H1 (cell line): ENCODE measurements at places on chromosomes 1 and 21. TPM values are rescaled to one million over a fixed set of nuclear protein-coding genes. Genes with fewer than 3 reads are reported as not detected.
A peak's percentile ranks its signal among the peaks of the same experiment; 100 is the strongest.

DNA sequence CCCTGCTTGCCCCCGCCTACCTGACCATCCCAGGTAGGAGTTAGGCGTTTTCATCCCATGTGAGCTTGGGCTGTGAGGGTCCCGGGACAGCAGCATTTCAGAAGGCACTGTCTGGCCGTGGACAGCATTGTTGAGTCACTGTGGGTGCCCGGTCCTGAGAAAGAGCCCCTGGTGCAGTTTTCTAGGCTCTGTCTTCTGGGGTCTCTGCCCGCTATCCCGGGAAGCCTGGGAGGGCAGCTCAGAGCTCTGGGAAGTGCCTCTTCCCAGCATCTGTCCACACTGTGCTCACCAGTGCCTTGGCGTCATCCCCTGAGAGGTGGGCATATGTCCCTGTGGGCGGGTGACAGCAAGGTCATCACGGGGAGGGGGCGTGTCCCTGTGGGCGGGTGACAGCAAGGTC lies 11.4 kb upstream of the ZNF669 start:
- no peak for DNase-seq

DNA sequence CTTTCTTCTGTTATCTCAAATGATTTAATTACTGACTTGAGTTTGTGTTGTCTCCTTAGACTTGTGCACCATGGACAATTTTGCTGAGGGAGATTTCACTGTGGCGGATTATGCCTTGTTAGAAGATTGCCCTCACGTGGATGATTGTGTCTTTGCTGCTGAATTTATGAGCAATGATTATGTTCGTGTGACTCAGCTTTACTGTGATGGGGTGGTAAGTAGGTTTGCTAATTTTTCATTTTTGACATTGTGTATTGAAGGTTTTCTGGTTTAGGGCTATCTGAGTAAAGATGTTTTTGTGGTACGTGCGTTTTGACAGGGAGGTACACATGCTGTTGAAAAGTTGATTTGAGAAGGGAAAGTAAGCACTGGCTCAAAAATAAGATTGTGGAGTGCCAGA lies 14.1 kb downstream of the TTC3 start:
- DNase-seq: no peak

- no peak for DNase-seq
Observed at GRCh38 chr1:27284425-27285273, 37.3 kb upstream of the TMEM222 start.

Gene SLC26A9
- polyA plus RNA-seq: 0.03 TPM in 1 of 2 replicates, not detected in the other

Gene SLC6A17
- 0.08 and 0.15 TPM in 2 replicates for polyA plus RNA-seq

GRCh38 chr1:118073648-118074435 lies 111.2 kb downstream of the SPAG17 start:
- DNase-seq: no peak

DNA sequence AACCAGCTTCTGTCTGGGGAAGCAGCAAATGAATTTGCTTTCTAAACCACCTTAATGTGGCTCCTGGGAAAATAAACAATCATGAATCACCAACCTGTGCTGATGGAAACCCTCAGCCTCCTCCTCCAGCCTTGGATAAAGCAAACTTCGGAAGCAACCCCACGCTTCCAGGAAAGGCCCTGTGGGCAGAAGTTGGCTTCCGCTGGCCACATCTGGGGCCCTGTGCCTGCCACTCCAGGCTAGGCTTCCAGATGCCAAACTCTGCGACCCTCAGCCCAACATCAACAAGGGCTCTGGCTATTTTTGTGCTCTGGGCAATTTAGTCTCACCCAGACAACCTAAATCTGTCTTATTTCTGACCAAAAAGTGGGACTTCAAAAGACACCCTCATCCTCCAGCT lies 6.2 kb upstream of the OXCT2 start:
- no peak for DNase-seq

DNA sequence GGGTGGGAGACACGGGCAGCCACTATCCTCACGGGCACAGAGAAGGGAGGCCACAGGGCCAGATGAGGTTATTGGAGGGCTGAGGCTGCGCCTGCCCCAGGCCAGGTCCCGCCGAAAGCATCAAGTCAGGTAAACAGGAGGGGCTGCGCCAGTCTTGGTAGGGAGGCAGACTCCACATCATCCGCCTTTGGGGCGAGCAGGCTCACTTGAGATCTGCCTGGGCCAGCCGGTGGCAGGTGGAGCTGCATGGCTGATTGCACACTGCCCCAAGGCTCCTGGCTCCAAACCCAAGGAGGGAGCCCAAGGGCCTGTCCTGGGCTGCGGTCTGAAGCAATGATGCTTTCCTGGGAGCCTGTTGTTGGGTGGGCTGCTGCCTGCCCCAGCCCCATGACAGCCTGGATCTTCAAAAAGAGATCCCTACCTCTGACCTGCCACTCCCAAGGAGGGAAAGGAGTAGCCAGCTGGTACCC lies 4.6 kb downstream of the SMIM1 start:
- no peak for DNase-seq

DNA sequence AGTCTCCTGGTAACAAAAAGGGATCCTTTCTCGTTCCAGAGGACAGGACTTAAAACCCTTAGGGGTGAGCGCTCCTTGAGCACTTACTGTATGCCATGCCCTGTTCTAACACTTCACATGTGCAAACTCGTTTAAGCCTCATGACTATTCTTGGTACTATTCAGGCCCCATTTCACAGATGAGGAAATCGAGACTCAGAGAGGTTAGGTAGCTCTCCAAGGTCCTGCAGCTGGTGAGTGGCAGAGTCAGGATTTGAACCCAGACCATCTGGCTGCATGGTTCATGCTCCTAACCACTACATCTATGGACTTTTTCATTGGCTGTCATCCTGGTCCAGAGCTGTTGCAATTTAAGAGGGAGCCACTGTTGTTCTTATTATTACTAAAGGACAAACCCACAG lies 46.7 kb upstream of the WNT4 start:
- no peak for DNase-seq

Gene NBPF8
- polyA plus RNA-seq: 0.67 and 1.5 TPM in 2 replicates

Gene S100A3
- 0.26 and 0.77 TPM in 2 replicates for polyA plus RNA-seq

- peak; percentile 26 for DNase-seq
Observed at GRCh38 chr1:39184354-39184818, 20.1 kb upstream of the MACF1 start.

GRCh38 chr1:42170779-42171621 lies 6.5 kb upstream of the GUCA2A start:
- DNase-seq: no peak

Gene APP
- polyA plus RNA-seq: 365 and 375 TPM in 2 replicates

Gene TTLL10
- 1.1 and 2.0 TPM in 2 replicates for polyA plus RNA-seq

Gene RC3H1
- polyA plus RNA-seq: 5.1 and 7.4 TPM in 2 replicates

DNA sequence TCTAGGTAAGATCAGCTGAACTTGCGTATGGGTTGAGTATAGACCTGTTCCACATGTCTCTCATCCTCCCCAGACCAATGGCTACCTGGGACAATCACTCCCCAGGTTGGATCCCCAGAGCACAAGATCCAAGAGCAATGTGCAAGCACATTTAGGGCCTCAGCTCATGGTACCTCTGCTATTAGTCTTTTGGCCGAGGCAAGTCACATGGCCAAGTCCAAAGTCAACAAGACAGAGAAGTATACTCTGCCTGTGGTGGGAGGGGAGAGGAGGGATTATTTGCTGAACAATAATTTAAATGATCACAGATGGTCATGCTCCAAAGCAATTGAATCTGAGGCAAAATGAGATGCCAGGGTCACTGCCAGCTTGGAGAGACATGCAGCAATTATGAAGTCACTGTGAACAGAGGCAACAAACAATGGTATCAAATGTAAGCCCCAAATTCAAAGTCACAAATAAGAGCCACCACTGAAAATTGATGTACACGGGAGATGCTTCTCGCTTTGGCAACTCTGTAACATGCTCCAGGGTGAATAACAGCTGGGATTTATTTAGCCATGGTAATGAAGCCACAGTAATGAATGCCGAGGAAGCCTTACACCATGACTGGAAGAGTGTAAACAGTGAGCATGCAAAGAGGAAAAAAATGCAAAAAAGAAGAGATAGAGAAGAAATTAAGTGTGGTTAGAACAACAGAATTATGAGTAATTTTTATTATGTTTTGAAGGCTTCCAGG lies 149.1 kb downstream of the ZNF281 start:
- DNase-seq: no peak

- DNase-seq: no peak
Observed at GRCh38 chr1:26666855-26667254, 29.0 kb upstream of the ARID1A start.

DNA sequence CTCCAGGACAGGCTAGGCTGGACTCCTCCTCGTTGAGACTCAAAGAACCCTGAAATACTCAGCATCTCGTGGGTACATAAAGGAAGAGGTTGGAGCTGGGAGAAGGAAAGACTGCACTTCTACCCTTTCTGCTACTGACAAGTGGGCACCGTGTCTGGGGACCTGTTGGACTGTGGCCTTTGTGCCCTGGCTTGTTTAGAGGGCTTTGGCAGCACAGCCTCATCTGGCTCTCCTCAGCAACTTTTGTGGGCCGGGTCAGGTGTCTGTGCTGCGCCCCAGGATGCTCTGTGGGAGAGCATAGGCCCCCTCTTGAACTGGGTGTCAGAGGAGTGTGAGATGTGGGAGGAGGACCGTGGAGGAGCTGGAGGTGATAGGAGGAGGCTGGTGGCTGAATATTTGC lies 142.4 kb downstream of the FCRL5 start:
- no peak for DNase-seq

DNA sequence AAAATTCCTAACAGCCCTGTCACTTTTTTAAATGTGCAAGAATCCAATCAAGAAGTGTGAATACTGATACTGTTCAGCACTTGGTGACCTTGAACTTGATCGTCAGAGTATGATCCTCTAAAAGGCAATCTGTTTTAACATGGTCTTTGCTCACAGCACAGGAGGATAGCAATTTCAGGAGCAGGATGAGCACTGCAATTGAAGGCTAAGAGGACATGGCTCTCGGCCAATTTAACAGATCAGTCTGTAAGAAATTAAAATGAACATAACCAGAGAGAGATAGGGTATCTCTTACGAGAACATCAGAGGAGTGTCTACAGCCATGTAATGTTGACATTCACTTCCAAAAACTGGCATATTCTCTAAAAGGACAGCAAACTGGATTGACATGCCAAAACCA lies 243.1 kb downstream of the LTN1 start:
- DNase-seq: no peak

Gene PTGER3
- 0.38 and 0.71 TPM in 2 replicates for polyA plus RNA-seq

DNA sequence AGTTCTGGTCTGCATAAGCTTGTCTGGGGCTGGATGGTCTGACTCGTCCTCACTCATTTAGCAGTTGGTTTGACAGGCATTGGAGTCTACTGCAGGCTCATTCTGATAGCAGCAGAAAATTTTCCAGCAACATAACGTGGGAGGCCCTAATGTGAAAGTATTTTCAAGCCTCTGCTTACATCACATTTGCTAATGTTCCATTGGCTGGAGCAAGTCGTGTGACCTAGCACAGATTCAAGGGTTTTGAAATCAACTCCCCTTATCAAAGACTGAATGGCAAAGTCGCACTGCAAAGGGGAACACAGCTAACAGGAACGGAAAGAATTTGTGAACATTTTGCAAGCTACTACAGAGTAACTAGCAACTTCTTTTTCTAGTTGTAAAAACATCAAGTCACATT lies 2.3 kb upstream of the USH2A start:
- no peak for DNase-seq

Gene NBPF15
- polyA plus RNA-seq: 3.8 and 7.9 TPM in 2 replicates

Gene KCNJ9
- polyA plus RNA-seq: 0.02 and 0.11 TPM in 2 replicates

DNA sequence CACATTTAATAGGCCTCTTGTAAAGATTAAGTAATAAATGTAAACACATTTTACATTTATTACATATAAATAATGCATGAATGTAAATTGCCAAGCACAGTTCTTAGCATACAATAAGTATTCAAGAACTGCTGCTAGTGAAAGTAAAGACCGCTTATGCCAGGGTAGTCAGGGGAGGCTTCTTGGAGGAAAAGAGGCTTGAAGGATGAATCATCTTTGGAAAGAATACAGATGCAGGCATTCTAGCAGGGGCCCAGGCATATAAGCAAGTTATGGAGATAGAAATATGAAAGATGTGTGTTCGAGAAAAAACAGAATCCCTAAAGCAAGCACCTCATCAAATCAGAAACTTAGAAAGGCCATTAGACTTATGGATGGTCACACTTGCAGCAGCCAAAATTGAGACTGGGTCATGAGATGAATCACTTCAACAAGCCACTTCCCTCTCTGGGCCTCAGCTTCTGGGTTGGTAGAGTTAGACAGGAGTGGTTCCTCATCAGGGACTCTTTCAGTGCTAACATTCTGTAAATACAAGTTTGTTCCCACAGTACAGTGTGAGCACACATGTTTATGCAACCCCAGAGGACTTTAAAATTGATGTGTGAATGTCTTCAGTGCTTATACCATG lies 79.8 kb upstream of the ROR1 start:
- DNase-seq: no peak
